Mesenchymal stem cell (in vitro differentiated cells and primary cell): ENCODE measurements at places on chromosomes 4 and X.

GRCh38 chr4:93384241-93384640 lies 444.3 kb upstream of the ATOH1 start:
- peak; percentile 5 for DNase-seq
- no peaks in the 10 kb centered on the region for H3K36me3 ChIP-seq
- H3K27ac ChIP-seq = peak overlapping the region; percentile 76
- no peak overlapping the region for H3K4me3 ChIP-seq

DNA sequence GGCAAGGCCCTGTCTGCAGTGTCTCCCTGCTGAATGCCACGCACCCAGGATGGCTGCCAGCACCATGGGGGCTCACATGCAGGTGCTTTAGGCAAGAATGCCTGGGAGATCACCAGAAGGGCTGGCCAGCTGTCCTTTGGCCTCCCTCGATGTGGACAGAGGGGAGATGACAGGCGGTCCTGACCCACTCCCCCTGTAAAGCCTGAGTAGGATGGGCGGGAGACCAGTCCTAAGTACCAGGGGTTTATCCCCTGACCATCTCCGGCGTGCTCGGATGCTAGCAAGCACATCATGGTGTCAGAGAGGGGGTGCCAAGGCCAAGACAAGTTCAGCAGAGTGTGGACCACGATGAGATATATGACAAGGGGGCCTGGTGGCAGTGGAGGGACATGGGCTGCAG lies 5.3 kb downstream of the PDZD4 start:
- H3K4me1 ChIP-seq = peaks cover 16% of the 10 kb centered on the region
- no peak overlapping the region for H3K4me3 ChIP-seq
- no peak for DNase-seq
- peaks cover 79% of the 10 kb centered on the region for H3K27me3 ChIP-seq
- no peaks in the 10 kb centered on the region for H3K36me3 ChIP-seq
- H3K27ac ChIP-seq = no peak overlapping the region

DNA sequence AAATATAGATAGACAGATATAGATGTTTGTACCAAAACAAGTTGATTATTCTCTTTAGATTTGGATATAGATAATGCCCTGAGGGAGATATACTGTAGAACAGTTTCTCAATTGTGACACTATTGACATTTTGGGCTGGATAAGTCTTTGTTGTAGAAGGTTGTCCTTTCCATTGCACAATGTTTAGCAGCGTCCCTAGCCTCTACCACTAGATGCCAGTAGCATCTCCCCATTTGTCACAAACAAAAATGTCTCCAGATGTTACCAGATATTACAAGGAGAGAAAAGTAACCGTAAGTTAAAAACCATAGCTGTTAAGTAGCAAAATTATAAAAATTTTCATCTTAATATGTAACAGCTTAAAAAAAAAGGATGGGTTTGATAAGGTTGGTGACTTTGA lies 2595.3 kb downstream of the ARAP2 start:
- H3K4me3 ChIP-seq = no peak overlapping the region
- no peaks in the 10 kb centered on the region for H3K27me3 ChIP-seq
- H3K4me1 ChIP-seq = no peaks in the 10 kb centered on the region

DNA sequence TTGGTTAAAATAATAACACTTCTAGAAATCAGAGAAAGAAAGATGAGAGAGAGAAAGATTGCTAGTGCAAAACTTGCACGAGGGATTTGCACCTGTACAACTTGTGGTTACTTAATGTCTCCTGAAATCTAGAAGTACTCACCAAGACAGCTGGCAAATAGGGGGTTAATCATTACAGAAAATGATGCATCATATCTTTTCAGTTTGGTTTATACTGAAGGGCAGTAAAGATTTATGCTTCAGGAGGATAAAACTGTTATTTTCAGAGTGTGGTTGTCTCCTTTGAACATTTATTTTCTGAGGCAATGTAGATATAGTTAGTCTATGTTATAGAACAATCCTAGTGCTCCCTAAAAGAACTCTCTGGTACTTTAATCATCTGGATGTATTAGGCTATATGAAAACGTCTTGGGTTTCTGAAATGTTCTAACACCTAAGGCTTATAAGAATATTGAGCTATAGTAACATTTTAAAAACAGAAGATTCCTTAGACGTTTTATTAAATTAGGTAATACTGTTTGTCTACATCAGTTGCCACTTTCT lies 13.3 kb downstream of the ATOH1 start:
- peaks cover 4% of the 10 kb centered on the region for H3K4me1 ChIP-seq
- H3K27me3 ChIP-seq = no peaks in the 10 kb centered on the region
- no peak overlapping the region for H3K27ac ChIP-seq
- H3K4me3 ChIP-seq = no peak overlapping the region

DNA sequence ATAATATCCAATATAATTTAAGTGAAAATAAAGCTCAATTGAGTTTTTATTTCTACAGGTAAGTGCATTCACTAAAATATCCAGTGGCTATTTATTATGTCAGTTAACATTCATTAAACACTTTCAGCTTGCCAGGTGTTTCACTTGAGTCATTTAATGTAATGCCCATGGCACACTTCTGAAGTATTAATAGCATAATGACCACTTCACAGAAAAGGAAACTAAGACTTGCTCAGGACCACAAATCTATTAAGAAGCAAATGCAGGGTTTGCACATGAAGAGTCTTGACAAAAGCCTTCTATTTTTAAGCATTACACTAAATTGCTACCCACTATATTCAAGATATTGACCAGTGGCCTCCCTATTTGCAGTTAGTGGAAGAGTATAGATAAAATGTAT lies 612.7 kb downstream of the KCTD8 start:
- no peak overlapping the region for H3K27ac ChIP-seq
- H3K4me3 ChIP-seq = no peak overlapping the region
- DNase-seq = no peak
- H3K36me3 ChIP-seq = no peaks in the 10 kb centered on the region

DNA sequence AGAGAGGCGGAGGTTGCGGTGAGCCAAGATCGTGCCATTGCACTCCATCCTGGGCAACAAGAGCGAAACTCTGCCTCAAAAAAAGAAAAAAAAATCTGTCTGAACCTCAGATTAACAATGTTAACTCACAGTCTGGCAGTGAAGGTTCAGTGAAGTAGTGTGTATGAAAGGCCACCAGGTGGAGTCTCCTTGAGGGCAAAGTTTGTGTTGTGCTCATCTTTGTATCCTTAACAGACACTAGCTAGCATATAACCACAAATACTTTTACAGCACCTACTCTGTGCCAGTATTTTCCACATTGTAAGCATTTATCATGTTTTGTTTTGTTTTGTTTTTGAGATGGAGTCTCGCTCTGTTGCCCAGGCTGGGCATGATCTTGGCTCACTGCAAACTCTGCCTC lies 46.0 kb upstream of the MGST2 start:
- H3K36me3 ChIP-seq = no peaks in the 10 kb centered on the region
- no peaks in the 10 kb centered on the region for H3K4me1 ChIP-seq
- peaks cover 5% of the 10 kb centered on the region for H3K27me3 ChIP-seq
- H3K4me3 ChIP-seq = no peak overlapping the region
- no peak overlapping the region for H3K27ac ChIP-seq

- no peak overlapping the region for H3K27ac ChIP-seq
- DNase-seq = no peak
- H3K27me3 ChIP-seq = no peaks in the 10 kb centered on the region
- no peak overlapping the region for H3K4me3 ChIP-seq
- H3K4me1 ChIP-seq = no peaks in the 10 kb centered on the region
- H3K36me3 ChIP-seq = no peaks in the 10 kb centered on the region
Observed at GRCh38 chrX:10744007-10744406, 123.6 kb upstream of the MID1 start.

GRCh38 chr4:123939621-123940020 lies 543.0 kb downstream of the SPRY1 start:
- no peaks in the 10 kb centered on the region for H3K27me3 ChIP-seq
- DNase-seq = peak; percentile 84
- H3K36me3 ChIP-seq = no peaks in the 10 kb centered on the region
- H3K4me1 ChIP-seq = no peaks in the 10 kb centered on the region

- peaks cover 19% of the 10 kb centered on the region for H3K4me1 ChIP-seq
- H3K4me3 ChIP-seq = peak within 1 kb of the TSS; percentile 99
- no peak within 1 kb of the TSS for H3K27ac ChIP-seq
Observed at GRCh38 chr4:8158710-8159536, at the start of gene ABLIM2. Gene ABLIM2 (minus strand): TSS chr4:8158813. CDS start chr4:8158689, 124 bp downstream.

- no peaks in the 10 kb centered on the region for H3K36me3 ChIP-seq
- no peak overlapping the region for H3K4me3 ChIP-seq
- no peak for DNase-seq
- no peaks in the 10 kb centered on the region for H3K4me1 ChIP-seq
Observed at GRCh38 chrX:133630362-133630761, 215.1 kb upstream of the GPC4 start.

- DNase-seq = peak; percentile 74
- no peaks in the 10 kb centered on the region for H3K36me3 ChIP-seq
- no peak overlapping the region for H3K4me3 ChIP-seq
- no peaks in the 10 kb centered on the region for H3K27me3 ChIP-seq
Observed at GRCh38 chr4:127165971-127166370, 466.8 kb upstream of the INTU start.

GRCh38 chrX:50000937-50001542 lies 78.6 kb downstream of the CLCN5 start:
- DNase-seq = no peak
- H3K36me3 ChIP-seq = no peaks in the 10 kb centered on the region
- H3K4me3 ChIP-seq = no peak overlapping the region
- H3K4me1 ChIP-seq = no peaks in the 10 kb centered on the region
- H3K27ac ChIP-seq = no peak overlapping the region

DNA sequence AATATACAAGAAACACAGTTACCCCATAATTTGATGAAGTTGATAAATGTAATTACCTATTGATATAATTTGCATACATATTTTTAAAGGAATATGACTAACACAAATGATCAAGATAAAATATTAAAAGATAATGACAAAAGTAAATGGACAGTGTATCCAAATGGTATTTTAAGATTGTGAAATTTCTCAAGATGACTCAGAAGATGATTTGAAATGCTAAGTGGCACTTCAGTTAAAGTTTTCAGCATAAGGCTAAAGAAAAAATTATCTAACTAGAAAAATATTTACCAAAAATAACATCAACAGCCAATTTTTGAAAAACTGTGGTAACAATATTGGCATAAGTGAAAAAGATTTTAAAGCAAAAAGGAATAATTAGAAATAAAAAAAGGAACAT lies 248.4 kb upstream of the NDST4 start:
- H3K27me3 ChIP-seq = no peaks in the 10 kb centered on the region
- no peaks in the 10 kb centered on the region for H3K4me1 ChIP-seq
- H3K4me3 ChIP-seq = no peak overlapping the region
- H3K36me3 ChIP-seq = no peaks in the 10 kb centered on the region

GRCh38 chrX:129738466-129739308 lies at the start of gene XPNPEP2:
Gene XPNPEP2 (plus strand): TSS chrX:129738979. CDS start chrX:129739214, 235 bp downstream.
- no peaks in the 10 kb centered on the region for H3K27me3 ChIP-seq
- H3K4me3 ChIP-seq = no peak within 1 kb of the TSS
- no peaks in the 10 kb centered on the region for H3K4me1 ChIP-seq
- no peak within 1 kb of the TSS for H3K27ac ChIP-seq
- H3K36me3 ChIP-seq = no peaks in the 10 kb centered on the region

DNA sequence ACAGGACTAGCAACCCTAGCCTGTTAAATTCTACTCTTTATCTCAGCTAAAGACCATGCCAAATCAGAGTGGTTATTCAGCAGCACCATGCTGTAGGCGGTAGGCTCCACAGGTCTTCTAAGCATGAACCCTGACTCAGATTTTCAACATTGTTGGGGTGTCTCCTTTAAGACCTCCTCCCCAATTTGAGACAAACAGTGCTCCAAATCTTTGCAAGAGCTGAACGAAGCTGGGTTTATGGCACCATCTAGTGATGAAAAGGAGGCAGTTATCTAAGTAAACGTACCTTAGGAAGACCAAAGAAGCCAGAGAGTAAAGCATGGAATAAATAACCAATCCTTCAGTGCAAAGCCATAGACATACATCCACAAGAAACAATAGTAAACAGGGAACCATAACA lies 334.5 kb upstream of the SLC7A11 start:
- no peak overlapping the region for H3K27ac ChIP-seq
- no peaks in the 10 kb centered on the region for H3K4me1 ChIP-seq
- H3K4me3 ChIP-seq = no peak overlapping the region
- no peaks in the 10 kb centered on the region for H3K27me3 ChIP-seq
- no peaks in the 10 kb centered on the region for H3K36me3 ChIP-seq

- no peaks in the 10 kb centered on the region for H3K27me3 ChIP-seq
- no peak overlapping the region for H3K27ac ChIP-seq
- no peak overlapping the region for H3K4me3 ChIP-seq
- no peaks in the 10 kb centered on the region for H3K36me3 ChIP-seq
- DNase-seq = no peak
Observed at GRCh38 chrX:11264925-11265324, 28.3 kb upstream of the AMELX start.

GRCh38 chrX:48493890-48494364 lies 14.9 kb upstream of the PORCN start:
- H3K4me3 ChIP-seq = no peak overlapping the region
- no peaks in the 10 kb centered on the region for H3K36me3 ChIP-seq
- no peaks in the 10 kb centered on the region for H3K27me3 ChIP-seq
- H3K4me1 ChIP-seq = peaks cover 15% of the 10 kb centered on the region
- H3K27ac ChIP-seq = no peak overlapping the region
- peak; percentile 52 for DNase-seq

DNA sequence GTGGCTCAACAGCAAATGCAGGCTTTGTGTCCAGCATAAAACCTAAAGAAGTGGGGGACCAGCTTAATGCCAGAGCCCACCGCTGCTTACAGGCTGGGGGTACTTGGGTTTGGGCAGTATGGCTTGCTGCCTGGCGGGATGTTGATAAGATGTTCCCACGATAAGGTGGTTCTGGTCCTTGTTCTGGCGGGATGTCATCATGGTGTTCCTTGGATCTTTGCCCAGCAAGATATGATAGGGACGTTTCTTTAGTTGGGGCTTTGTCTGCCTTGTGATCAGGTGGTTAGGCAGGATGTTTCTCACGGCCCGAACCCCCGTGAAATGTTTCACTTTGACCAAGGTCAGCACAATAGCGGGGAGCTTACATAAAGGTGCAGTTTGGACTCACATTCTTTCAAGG lies 35.3 kb downstream of the PNPLA4 start:
- no peak overlapping the region for H3K4me3 ChIP-seq
- H3K36me3 ChIP-seq = peaks cover 5% of the 10 kb centered on the region
- DNase-seq = no peak

DNA sequence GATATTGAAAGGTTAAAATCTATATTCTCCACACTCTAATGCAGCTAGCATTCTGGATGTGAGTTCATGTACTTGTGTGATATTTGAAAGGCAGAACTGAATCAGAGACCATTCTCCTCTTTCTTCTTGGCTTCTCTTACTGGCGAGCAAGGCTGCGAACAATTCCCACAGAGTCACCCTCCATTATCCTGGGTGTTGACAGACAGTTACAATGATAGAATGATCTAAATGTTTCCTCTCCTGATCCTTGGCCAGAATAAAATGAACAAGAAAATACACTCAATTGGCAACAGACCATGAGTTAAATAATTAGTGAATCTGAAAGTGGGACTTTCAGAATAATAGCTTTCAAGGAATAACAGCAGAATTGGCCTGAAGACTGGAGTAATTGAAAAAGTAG lies 342.8 kb downstream of the RAPGEF2 start:
- no peak for DNase-seq
- no peaks in the 10 kb centered on the region for H3K36me3 ChIP-seq
- no peak overlapping the region for H3K4me3 ChIP-seq
- H3K27ac ChIP-seq = no peak overlapping the region
- peaks cover 2% of the 10 kb centered on the region for H3K4me1 ChIP-seq

GRCh38 chr4:176834531-176834930 lies 41.8 kb upstream of the VEGFC start:
- no peak overlapping the region for H3K4me3 ChIP-seq
- DNase-seq = no peak
- H3K27ac ChIP-seq = no peak overlapping the region
- H3K36me3 ChIP-seq = no peaks in the 10 kb centered on the region
- H3K27me3 ChIP-seq = no peaks in the 10 kb centered on the region
